ENCODE measurements at places on chromosomes 13 and 19. TPM values are rescaled to one million over a fixed set of nuclear protein-coding genes. Genes with fewer than 3 reads are reported as not detected.
A peak's percentile ranks its signal among the peaks of the same experiment; 100 is the strongest.

GRCh38 chr19:45076029-45076850 is at the start of gene ZNF296:
ZNF296 (minus strand) TSS chr19:45076478; CDS start chr19:45076373, 105 bp downstream.
- peak; percentile 91 for DNase-seq

GRCh38 chr13:20019043-20019442 is 60.5 kb downstream of the ZMYM2 start:
- DNase-seq, result no peak

GRCh38 chr13:63628310-63628709 is 2212.7 kb upstream of the PCDH20 start:
- no peak for DNase-seq

DNA sequence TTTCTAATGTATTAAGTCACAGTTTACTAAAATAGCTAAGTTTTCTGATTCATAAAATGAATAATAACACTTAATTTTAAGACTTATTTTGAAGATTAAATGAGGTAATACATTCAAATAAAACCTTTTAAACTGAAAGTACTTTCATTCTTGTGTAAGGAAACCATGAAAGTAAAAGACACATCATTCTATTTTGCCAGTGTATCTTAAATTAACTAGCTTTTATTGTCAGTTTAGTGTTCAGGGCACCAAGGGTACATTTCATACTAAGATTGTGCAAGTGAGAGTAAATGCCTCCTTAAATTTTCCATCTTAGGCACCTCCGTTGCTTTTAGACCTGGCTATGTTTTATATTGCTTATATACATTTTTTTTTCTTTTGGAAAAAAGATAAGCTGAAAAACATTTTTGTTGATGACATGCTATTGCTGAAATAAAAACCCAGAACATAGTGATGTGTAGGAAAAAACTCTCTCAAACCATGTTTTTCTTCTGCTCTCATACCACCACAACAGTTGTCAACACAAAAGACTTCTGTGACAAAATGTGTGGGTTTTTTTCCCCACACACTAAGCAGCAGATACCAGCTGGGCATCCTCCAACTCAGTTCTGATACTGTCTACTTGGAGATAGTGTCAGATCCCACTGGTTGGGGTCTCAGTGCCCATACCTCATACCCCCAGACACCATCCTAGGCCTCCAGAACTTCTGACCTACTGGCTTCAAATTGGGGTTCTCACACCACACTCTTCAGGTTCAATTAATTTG is 30.7 kb upstream of the LPAR6 start:
- DNase-seq, result no peak

DNA sequence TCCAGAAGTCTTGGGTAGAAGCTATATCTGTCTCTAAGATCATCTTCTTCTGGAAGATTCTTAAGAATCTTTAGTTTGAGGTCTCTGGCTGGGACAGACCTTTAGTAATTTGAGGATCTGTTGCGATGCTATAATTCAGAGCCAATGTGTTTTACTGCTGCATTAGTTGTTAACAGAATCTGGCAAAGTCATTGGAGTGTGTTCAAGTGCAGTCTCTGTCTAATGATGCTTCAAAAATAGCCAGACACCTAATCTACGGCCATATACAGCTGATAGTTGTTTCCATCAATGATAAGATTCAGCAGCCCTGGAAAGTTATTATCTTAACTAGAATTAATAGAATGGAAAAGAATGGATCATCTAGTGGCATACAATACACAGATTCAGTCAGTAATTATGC is 72.6 kb downstream of the CDK8 start:
- DNase-seq, result no peak

GRCh38 chr13:45332036-45332830 is 8.8 kb downstream of the TPT1 start:
- DNase-seq, result no peak

- no peak for DNase-seq
Measured at GRCh38 chr19:33394006-33394722, 20.7 kb downstream of the CEBPG start.

GRCh38 chr19:48338802-48339503 is 13.6 kb downstream of the EMP3 start:
- DNase-seq, result no peak

GRCh38 chr19:48807590-48808308 is 3.1 kb downstream of the BCAT2 start:
- peak; percentile 44 for DNase-seq

DNA sequence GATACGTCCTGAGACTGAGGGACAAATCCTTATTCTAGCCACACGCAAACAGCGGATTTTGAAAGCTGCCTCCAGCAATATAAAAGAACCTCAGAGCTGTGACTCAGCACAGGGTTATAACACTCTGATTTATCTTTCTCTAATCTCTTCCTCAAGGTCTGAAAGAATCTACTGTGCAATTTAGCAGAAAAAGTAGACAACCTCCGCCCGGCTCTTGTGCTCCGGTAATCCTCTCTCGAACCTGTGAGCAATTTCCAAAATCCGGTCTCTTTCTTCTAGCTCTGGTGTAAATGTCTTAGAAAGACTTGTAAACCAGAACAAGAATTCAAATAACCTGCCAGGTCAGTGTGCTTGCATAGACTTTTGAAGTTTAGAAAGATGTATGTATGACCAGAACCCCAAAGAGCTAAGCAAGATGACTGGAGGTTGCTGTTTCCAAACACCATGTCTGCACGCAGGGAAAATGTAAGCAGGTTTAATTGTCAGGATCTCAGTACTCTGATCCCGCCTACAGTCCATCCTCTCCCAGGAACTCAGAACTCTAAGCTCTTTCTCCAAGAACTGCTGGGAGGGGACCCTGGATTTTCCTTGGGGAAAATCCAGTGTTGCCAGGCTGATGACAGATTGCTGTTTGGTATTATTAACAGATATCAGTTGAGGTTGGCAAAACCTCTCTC is 338.1 kb downstream of the RFC3 start:
- no peak for DNase-seq

- DNase-seq, result no peak
Measured at GRCh38 chr13:106612688-106613087, 44.8 kb upstream of the ARGLU1 start.

DNA sequence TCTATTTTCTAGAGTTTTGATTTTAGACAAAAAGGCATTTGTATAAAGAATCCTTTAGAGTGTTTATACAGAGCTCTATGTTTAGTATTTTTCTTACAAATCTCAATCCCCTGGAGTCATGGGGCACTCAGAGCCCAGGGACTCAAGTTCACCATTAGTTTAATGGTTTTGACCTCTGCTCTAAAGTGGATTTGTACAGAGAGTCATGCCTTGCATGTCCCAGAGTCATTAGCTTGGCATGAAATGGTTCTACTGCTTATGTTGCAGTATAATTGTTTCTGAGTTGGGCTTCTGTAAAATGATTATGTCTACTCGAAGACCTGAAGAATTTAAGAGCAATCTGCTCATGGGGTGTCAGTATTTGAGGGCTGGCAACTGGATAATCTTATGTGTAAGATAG is 406.2 kb downstream of the DLEU7 start:
- no peak for DNase-seq

GRCh38 chr19:4984438-4984990 is 15.6 kb downstream of the KDM4B start:
- DNase-seq, result no peak

ZNF112 gene
- 2.5 TPM for total RNA-seq

DNA sequence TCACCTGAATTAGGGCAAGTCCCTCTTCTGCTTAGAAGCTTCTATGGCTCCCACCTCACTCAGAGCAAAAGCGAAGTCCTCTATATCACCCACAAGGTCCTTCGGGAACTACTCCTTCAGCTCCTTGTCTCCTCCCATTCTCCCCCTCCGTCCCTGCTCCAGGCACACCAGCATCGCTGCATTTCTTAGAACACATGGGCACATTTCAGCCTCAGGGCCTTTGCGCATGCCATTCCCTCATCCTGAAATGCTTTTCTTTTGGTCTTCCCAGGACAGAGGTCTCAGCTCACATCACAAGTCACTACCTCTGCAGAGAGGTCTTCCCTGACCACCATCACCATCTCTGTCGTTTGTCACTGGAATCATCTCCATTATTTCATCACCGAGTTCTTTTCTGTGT is 4.0 kb downstream of the S1PR5 start:
- DNase-seq, result no peak

GRCh38 chr13:110442930-110443621 is 118.4 kb downstream of the RAB20 start:
- no peak for DNase-seq

ZNF254 gene
- 28.0 TPM for total RNA-seq

COX7A1 gene
- 0.64 TPM for total RNA-seq

STARD13 gene
- 4.4 TPM for total RNA-seq

DNA sequence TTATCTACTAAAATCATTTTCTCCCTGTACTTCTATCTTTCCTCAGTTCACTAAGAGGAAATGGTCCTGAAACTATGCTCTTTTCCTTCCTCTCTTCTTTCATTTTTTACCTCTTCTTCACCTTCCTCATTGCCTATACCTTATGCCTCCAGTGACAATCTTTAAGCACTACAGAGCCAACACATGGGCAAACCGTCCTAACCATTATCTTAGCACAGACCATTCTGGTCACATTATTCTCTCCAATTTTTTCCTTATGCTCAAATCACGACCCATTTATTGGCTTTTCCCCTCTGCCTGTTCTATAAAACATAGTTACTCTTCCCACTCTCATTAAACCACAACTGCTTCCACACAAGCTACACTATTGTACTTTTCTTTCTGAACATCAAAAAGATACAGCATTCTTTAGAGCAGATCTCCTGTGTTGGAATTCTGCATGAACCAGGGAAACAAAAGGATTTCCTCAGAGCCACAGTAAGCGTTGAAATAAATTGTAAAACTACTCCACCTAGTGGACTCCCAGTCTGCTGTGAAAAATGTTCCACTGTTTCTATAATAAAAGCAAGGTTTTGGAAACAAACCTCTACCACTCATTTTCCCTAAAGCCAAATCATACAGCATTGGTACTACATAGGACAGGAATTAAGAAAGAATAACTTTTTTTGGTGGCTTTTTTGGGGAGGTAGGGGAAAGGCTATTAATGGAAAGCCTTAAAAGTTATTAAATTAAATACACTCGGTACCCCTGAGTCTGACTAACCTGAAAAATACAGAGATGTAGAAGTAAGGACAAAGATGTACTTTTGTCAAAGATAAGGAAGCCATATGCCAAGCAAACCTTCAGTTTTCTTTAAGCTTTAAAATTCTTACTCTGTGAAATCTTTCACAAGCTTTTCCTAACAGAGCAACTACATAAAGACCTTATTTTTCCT is 19.5 kb downstream of the NUFIP1 start:
- no peak for DNase-seq

DCT gene
- total RNA-seq, result not detected

NALCN gene
- total RNA-seq, result 0.34 TPM

RDH8 gene
- not detected for total RNA-seq

CGB8 gene
- 0.31 TPM for total RNA-seq

- DNase-seq, result no peak
Measured at GRCh38 chr19:6576869-6577475, 14.0 kb downstream of the CD70 start.

DNA sequence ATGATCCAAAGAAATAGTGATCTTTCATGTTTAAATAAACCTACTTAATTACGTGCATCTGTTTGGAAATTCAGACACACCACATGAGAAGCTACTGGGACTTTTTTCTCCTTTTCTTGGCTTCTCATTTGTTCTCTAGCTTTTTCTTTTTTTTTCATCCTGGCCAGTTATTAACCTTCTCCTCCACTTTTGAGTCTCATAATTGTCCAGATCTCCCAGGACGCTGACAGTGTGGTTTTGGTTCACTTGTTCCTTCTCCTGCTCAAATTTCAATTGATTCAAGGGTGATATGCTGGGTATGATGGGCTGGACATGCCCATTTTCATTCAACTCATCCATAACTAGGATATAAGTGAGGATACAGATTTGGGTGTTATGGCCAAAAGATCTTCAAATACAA is 152.3 kb downstream of the TM9SF2 start:
- no peak for DNase-seq

DNA sequence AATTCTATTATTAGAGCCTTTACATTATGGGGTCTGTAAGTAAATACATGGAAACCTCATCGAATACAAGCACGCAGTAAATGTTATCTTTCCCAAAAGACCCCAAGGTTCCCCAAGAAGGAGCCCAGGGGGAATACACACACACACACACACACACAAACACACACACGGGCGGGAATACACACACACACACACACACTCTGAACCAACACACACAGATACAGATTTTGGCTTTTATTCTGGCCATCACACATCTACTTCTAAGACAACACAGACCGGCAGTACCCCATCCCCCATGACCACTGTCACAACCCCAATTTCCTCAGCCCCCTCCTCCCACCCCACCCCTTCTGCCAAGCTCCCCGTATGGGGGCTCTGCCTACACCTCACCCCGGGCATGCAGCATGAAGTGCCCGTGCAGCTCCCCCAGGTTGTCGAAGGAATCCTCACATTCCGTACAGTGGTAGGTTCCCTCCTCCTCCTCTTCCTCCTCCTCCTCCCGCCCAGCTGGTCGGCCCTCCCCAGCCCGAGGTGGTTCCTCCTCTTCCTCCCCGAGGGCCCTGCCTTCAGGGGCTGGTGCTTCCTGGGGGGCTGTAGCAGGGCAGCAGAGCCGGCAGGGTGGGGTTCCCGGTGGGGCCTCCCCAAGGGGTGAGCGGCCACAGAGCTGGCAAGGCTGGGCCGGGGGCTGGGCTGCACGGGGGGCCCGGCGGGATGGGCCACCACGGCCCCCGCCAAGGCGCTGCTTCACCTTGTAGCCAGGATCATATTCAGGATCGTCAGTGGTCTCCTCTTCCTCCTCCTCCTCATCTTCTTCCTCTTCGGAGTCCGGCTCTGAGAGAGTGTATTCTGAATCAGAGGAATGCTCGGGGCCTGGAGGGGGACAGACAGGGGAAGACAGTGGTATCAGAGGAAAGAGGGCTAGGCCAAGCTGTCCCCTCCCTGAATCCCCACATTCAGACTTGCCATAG is 4.4 kb upstream of the SRRM5 start:
- no peak for DNase-seq

SHISA7 gene
- 0.79 TPM for total RNA-seq

GRCh38 chr13:44726778-44727177 is 150.6 kb upstream of the TSC22D1 start:
- DNase-seq, result no peak

AP2A1 gene
- 127 TPM for total RNA-seq

PLIN4 gene
- total RNA-seq, result 0.35 TPM

- no peak for DNase-seq
Measured at GRCh38 chr13:57264965-57265364, 98.0 kb downstream of the PRR20E start.

KLK7 gene
- 0.66 TPM for total RNA-seq

DPP9 gene
- 52.9 TPM for total RNA-seq

- DNase-seq, result no peak
Measured at GRCh38 chr19:39408392-39409207, 2.0 kb downstream of the ZFP36 start.

KLC3 gene
- total RNA-seq, result 6.5 TPM

SOX1 gene
- 0.18 TPM for total RNA-seq

PGLYRP1 gene
- total RNA-seq, result not detected

GRCh38 chr19:17512574-17512939 is 1.1 kb downstream of the PGLS start:
- DNase-seq, result no peak

- no peak for DNase-seq
Measured at GRCh38 chr13:109605846-109606245, 180.5 kb downstream of the IRS2 start.

GRCh38 chr13:49597043-49597641 is 11.8 kb upstream of the RCBTB1 start:
- no peak for DNase-seq

Data from WTC11 (cell line).